ENCODE measurements at places on chromosomes 7 and 10.

- no peak for DNase-seq
Measured at GRCh38 chr10:14693891-14694290, 80.8 kb downstream of the FAM107B start.

DNA sequence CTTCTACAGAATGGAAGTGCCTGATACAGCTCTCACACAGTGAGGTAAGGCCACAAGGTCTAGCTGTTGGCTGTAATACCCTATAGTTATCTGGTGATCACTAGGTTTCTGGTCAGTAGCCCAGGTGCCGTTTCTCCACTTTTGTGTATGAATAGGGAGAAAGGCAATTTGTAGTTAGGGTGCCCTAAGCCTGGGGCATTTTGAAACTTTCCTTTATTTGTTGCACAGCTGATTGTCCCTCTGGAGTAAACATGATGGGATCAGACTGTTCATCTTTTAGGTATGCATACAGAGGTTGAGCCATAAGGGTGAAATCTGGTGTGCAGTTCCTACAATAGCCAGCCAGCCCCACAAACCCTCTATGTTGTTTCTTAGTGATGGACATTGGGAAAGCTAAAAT lies 112.4 kb downstream of the ANKRD26 start:
- DNase-seq: no peak

DNA sequence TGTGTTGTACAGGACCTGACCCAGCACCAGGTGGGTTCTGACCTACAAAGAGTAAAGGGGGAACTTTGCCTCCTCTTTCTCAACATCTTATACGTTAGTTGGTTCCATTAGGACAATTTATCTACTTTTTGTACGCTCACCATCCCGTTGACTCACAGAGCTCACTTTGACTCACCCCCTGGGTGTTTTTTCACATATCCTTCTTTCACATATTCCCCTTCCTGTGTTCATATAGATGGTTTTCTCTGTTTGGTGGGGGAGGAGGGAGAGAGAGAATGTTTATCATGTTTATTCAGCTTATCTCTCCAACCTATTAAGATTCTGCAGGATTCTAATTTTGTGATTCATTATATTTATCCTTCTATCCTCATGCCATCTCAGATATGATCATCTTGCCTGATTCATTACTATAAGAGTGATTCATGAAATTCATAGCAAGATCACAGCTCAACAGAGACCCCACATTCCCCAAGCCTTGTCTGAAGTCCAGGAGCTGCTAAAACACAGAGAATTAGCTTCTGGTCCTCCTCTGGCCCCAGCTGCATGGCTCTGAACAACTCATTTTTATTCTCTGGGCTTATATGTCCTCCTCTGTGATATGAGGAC lies 37.2 kb downstream of the PRSS2 start:
- DNase-seq: peak; percentile 36

- no peak for DNase-seq
Measured at GRCh38 chr7:23654508-23654907, 25.5 kb upstream of the FAM221A start.

GRCh38 chr7:39921506-39922175 lies 28.4 kb upstream of the CDK13 start:
- DNase-seq: no peak

- DNase-seq: no peak
Measured at GRCh38 chr10:102113261-102113955, 6.8 kb downstream of the LDB1 start.

DNA sequence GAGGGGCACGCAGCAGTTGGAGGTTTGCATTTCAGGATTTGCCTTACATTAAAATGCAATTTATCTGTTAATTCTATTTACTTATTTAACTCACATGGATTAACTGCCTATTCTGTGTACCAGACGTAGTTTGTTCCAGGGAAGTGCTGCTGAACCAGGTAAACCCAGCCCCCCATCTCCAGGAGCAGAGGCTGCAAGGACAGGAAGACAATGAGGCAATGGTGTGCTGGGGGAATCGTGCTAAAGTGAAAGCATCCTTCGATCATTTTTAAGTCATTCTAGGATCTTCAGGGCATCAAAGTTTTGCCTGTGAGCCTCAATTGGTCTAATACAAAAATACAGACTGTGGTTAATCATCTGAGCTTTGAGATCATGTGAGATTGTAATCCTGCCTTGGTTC lies 166.4 kb downstream of the DNAJB6 start:
- DNase-seq: no peak

DNA sequence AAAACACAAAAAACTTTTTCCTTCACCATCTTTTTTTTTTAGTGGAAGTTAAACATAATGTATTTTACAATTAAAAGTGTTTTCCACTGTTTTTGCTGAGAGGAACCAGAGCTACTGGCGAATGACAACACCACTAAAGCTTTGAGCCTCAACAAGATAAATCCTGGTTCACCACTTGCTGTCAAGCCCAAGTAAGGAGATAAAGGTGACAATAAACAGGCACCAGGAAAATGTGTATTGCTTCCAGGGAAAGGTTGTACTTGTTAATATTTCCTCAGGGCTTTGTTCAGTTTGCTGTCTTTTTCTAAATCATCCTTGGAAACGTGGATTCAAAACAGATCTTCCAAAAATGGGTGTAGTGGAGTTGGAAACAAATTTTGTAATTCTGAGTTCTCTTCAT lies 109.9 kb upstream of the ANKRD30A start:
- no peak for DNase-seq

DNA sequence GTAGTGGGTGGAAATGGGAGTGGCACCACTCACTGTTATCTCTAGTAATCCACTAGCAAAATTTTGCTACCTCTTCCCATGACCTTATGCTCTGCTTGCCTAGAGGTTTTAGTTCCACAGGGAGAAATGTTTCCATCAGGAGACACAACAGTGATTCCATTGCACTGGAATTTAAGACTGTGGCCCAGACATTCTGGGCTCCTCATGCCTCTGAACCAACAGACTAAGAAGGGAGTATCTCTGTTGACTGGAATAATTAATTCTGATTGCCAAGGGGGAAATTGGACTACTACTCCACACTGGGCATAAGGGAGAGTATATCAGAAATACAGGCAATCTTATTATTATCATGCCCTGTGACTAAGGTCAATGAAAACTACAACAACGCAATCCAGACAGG lies 16.2 kb upstream of the BRAF start:
- DNase-seq: no peak

- DNase-seq: no peak
Measured at GRCh38 chr10:43124574-43125273, 13.5 kb upstream of the CSGALNACT2 start.

DNA sequence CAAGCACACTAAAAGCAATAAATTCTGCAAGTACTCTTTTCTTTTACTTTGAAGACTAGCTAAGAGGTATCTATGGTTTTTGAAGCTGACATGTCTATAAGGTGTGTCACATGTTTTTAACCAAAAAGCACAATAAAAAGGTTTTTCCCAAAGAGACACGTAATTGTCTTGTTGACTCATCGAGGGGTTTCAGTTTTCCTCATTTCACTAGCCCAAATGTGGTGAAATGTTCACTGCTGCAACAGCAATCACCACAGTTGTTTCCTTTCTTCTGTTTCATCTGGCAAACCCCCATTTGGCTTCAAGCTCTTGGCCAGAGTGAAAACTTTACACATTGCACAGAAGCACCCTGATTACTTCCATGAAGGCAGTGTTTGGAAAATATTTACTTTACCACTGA lies 3.8 kb upstream of the HOXA4 start:
- DNase-seq: no peak

DNA sequence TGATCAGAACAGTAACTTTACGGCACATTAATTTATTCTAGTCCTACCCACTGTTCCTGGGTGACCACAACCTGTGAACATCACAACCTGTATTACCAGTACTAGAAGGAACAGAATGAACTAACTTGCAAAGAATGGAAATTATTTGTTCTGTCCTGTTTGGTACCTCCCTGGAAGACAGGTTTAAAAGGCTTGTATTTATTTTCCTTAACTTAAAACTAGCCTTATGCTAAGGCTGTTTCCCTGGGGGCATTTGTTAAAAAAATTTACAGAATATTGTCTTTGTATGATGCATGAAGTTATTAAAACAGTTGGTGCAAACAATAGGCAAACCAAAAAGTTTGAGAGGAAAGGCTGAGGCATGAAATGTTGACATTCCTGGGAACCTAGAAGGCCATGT lies 132.7 kb downstream of the DNAJC1 start:
- DNase-seq: no peak

- no peak for DNase-seq
Measured at GRCh38 chr7:116967983-116968382, 14.7 kb downstream of the ST7 start.

DNA sequence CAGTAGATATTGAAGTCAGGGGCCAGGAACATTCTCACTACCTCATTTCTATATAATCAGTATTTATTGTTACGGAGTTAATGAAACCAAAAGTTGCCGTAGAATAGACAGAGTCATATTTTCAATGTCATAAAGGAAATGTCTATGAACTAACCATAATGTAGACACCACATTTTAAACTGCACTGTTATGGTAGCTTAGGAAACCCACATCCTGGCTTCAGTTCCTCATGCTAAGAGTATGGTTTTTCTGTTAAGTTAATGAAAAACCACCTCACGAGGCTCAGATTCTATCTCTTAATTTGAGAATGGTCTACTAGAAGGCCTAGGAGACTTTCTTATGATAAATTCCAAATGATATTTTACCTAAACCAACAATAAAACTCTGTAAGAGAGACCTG lies 166.5 kb downstream of the TMEM26 start:
- DNase-seq: no peak

GRCh38 chr7:27154369-27154768 lies 2.0 kb upstream of the HOXA3 start:
- no peak for DNase-seq

GRCh38 chr7:37558320-37559096 lies 109.8 kb upstream of the ELMO1 start:
- DNase-seq: no peak

DNA sequence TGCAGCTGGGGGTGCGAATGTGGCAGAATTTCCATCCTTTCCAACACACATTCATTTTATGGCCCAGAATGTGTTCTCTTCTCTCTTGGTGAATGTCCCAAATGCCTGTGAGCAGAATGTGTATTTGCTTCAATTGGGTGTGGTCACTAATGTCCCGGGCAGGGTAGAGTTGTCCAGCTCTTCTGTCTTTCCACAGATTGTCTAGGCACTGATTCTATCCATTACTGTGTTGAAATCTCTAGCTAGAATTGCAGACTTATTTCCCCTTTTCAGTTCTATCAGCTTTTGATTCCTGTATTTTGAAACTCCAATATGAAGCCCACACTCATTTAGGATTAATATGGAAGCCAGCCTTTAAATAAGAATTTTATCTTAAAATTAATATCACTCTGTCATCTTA lies 14.0 kb upstream of the AKR1E2 start:
- no peak for DNase-seq

GRCh38 chr7:106588422-106589197 lies 72.3 kb downstream of the CCDC71L start:
- DNase-seq: no peak

GRCh38 chr7:148650232-148650858 lies 48.4 kb upstream of the CUL1 start:
- no peak for DNase-seq

DNA sequence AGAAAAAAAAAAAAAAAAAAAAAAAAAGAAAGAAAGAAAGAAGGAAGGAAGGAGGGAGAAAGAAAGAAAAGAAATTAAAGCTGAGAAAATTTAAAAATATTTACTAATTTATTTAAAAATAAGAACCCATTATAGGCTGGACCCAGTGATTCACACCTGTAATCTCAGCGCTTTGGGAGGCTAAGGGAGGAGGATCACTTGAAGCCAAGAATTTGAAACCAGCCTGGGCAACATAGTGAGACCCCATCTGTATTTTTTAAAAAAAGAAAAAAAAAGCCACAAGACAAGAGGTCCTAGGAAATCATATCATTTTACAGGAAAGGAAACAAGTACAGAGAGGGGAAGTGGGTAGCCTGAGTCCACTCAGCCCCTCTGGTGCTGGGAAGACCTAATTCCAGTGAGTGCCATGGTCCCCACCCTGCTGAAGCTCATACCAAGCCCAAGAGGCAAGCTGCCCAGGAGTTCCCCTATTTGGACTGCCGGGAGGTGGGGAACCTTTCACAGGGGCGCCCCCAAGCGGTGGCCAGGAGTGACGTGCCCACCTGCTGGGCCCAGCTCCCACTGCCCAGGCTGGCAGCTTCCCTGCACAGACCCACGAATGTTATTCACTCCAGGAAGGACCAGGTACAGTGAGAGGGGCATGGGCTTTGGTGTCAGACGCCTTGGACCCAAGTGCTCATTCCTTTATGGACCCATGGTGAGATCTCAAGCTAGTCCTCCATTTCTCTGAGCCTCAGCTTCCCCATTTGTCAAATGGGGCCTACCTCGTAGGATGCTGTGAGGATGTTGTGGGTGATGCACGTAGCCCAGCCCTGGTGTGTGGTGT lies 133.6 kb downstream of the ZMIZ1 start:
- DNase-seq: no peak

DNA sequence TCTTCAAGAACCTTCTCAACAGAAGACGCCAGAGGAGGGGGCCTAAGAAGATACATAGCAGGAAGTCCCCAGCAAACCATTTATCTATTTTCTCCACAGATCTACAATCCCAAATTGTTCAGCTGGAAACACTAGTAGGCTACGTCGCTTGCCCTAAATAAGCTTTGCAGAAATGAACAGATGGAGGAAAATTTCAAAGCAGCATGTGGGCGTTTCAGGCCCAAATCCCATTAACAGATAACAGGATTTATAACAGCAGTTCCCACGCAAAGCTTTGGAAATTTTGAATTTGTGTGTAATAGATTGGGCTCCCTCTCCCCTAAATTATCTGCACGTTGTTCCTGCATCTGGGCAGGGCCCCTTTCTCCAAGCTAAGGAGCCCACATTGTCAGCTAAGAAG lies 60.6 kb upstream of the FRMD4A start:
- DNase-seq: no peak

GRCh38 chr10:71045936-71046335 lies 157.6 kb upstream of the PCBD1 start:
- no peak for DNase-seq

- no peak for DNase-seq
Measured at GRCh38 chr7:133412942-133413341, 160.1 kb downstream of the EXOC4 start.

DNA sequence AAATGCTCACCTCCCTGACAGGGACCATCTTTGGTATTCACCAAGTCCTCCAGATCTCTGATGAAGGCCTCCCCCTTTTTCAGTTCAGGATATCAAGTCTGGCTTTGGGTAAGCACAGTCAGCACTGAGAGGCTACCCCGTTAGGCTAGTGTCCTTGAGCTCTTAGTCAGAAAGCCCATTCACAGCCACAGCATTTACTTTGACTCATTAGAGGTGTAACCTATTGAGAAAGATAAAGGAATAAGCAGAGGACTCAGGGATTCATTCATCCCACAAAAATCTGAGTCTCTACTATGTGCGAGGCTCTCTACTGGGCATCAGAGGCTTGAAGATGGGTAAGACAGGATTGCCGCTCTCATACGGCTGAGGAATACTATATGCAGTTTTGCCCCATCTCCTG lies 14.0 kb upstream of the RAMP3 start:
- no peak for DNase-seq

DNA sequence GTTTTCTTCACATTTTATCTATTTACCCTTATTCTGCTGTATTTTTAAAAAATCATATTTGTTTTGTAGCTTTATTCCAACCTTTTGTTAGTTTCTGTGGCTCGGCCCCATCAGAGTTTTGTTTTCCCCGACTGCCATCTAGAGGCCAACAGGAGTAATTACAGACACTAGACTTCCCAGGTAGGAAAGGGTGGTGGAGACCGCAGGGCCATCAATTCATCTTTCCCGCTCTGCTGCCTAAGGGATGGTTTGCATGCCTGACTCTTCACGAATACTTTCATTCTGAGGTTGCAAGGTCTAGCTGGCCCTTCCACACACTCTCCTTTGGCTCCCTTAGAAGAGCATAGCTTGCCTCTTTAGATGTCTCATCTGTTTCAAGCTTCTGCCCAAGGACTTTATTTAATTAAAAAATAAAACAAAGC lies 38.3 kb downstream of the LYZL2 start:
- no peak for DNase-seq

Data from effector memory CD4-positive, alpha-beta T cell (primary cell).